A549 treated with DMSO at 1 μM for 4 hours (cell line): ENCODE measurements at places on chromosomes 7 and 10. TPM values are rescaled to one million over a fixed set of nuclear protein-coding genes. Genes with fewer than 3 reads are reported as not detected.

The STYXL1 gene
- 38.8 to 42.5 TPM (median 40.4 TPM) in 5 replicates for total RNA-seq

The SFRP4 gene
- total RNA-seq: 3.5 to 4.6 TPM (median 3.9 TPM) in 5 replicates

The CTAGE15 gene
- total RNA-seq: not detected in 5 replicates

The DLX5 gene
- not detected in 5 replicates for total RNA-seq

The CYP2C18 gene
- 0.07 to 0.08 TPM in 2 of 5 replicates, not detected in the others for total RNA-seq

The MYL10 gene
- 0.24 TPM in 1 of 5 replicates, not detected in the others for total RNA-seq

The CCDC172 gene
- not detected in 5 replicates for total RNA-seq

The IDI2 gene
- total RNA-seq: 0.06 to 0.17 TPM in 2 of 5 replicates, not detected in the others

The MACC1 gene
- not detected in 5 replicates for total RNA-seq

The ICA1 gene
- total RNA-seq: 0.63 to 1.2 TPM (median 0.76 TPM) in 5 replicates

The ATOH7 gene
- 0.19 to 0.44 TPM (median 0.26 TPM) in 5 replicates for total RNA-seq

The MBL2 gene
- not detected in 5 replicates for total RNA-seq

The ANKRD30A gene
- 0.41 to 1.1 TPM (median 0.74 TPM) in 5 replicates for total RNA-seq

The ZNF716 gene
- total RNA-seq: not detected in 5 replicates

The ZNF736 gene
- total RNA-seq: 0.01 to 0.10 TPM (median 0.02 TPM) in 4 of 5 replicates, not detected in the other

The AVPI1 gene
- 73.6 to 110 TPM (median 82.0 TPM) in 5 replicates for total RNA-seq

The EPHB6 gene
- total RNA-seq: 0.26 to 0.83 TPM (median 0.79 TPM) in 5 replicates

The SKAP2 gene
- 12.7 to 22.9 TPM (median 18.2 TPM) in 5 replicates for total RNA-seq

The SORCS1 gene
- not detected in 5 replicates for total RNA-seq

The MRPS24 gene
- total RNA-seq: 233 to 256 TPM (median 254 TPM) in 5 replicates

The OPN4 gene
- not detected in 5 replicates for total RNA-seq

The IFT22 gene
- total RNA-seq: 50.8 to 53.4 TPM (median 51.6 TPM) in 5 replicates

The NEBL gene
- total RNA-seq: 2.7 to 6.5 TPM (median 4.6 TPM) in 5 replicates

The ASIC3 gene
- total RNA-seq: 7.5 to 13.1 TPM (median 10.6 TPM) in 5 replicates

The GLCCI1 gene
- total RNA-seq: 1.2 to 1.8 TPM (median 1.4 TPM) in 5 replicates

The MCMBP gene
- total RNA-seq: 81.7 to 102 TPM (median 90.8 TPM) in 5 replicates

The LDB1 gene
- total RNA-seq: 32.9 to 44.4 TPM (median 40.0 TPM) in 5 replicates

The NEUROD6 gene
- not detected in 5 replicates for total RNA-seq

The UFSP1 gene
- 2.9 to 5.7 TPM (median 5.0 TPM) in 5 replicates for total RNA-seq

The SLK gene
- total RNA-seq: 24.0 to 36.4 TPM (median 30.3 TPM) in 5 replicates

The DPCD gene
- total RNA-seq: 31.8 to 46.4 TPM (median 33.8 TPM) in 5 replicates
